SHP77 (cell line): ENCODE measurements at places on chromosomes 3 and 15.

GRCh38 chr3:45778761-45779201 is 17.6 kb downstream of the SLC6A20 start:
- DNase-seq, result no peak

DNA sequence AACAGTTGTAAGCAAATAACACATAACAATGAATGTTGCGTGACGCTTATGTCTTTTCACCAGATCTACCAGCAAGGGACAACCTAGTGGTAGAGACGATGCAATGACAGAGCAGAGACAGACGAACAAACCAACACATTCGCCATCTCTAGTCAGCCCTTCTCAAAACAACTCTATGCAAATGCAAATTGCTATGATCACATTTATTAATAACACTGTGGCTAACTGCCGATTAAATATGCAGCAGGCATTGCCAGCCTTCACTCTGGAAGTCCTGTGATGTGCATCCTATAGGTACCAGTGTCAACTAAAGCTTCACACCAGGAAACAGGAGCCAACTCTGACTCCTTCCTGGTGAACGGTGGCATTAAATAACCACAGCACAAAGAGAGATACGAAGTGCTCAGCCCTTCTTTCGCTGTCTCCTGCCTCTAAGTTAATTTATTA is 94.2 kb downstream of the FOXP1 start:
- no peak for DNase-seq

DNA sequence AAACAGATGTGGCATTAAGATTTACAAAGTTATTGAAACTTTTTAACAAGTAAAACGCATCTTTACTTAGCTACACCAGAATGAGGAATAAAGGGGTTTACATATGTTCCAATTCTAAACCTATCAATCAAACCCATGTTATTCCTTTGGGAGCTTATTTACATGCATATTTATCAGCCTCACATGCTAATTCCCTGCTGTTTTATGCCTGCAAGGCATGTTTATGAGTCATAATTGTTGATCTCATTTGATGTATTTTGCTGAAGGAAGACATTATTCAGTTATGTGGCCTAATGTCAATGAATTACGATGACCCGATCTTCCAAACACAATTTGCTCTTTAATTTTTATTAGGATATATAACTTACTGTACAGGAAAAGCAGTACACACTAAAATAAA is 272.9 kb downstream of the TBC1D5 start:
- no peak for DNase-seq

DNA sequence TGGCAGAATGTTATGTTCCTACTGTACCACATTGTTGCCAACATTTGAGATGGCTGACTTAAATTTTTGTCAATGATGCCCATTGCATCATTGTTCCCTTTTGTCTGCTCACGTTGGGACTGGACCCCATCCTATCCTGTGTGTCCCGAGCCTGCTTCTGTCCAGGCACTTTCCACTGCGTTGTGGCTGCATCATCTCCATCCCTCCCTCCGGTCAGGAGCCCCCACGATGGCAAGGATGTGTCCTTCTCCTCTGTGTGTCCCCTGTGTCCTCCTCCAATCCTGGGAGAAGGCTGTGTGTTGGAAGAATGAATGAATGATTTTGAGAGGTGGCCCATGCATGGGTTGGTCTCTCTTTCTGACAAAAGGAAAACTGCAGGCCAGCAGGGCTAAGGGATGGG is 19.4 kb upstream of the MRPS22 start:
- DNase-seq, result no peak

DNA sequence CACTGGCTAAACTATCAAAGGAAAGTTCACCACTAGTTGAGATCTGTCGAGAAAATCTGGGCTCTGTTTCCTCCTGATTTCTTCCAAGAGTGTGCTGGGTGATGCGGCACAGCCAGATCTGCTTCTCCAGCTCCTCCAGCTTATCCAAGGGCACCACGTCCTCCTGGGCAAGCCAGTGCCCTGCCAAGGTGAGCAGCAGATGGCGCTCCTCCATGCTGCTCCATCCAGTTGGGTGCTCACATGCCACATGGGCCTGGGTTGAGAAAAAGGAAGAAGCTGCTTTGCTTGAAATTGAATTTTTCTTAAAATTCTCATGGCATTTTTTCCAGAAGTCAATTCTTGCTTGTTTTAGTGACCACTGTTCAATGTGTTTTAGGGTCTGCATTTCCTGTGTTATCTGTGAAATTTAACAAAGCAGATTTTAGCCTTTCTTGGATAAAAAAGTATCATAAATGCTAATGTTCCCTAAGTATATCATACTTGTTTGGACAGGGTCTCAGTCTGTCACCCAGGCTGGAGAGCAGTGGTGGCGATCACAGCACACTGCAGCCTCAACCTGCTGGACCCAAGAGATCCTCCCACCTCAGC is 47.3 kb downstream of the EIF3J start:
- DNase-seq, result peak; percentile 50
